ENCODE measurements at places on chromosomes 4 and X. TPM values are rescaled to one million over a fixed set of nuclear protein-coding genes. Genes with fewer than 3 reads are reported as not detected.

- DNase-seq: no peak
- H3K27ac ChIP-seq: no peak overlapping the region
- H3K4me1 ChIP-seq: no peaks in the 10 kb centered on the region
- no peak overlapping the region for H3K4me3 ChIP-seq
- no peaks in the 10 kb centered on the region for H3K27me3 ChIP-seq
Observed at GRCh38 chr4:133320576-133321170, 171.6 kb downstream of the PCDH10 start.

DNA sequence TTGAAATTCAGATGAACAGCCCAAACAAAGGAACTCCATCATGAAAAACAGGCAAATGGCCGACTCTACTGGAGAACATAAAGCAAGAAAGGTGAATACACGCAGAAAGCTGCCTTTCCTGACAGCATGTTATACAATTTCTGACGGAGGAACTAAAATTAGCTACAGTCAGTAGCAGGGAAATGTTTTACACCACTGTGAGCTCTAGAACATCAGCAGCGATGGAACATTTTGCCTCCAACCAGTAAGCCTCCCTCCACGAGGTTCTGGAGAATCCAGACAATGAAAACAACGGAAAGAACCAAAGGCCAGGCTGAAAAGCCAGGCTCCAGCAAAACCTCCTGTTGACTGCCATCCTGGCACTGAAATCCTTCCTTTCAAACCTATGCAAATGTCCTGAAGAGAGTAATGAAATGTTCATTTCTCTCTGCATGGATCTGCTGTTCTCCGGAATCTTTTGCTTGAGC is 78.9 kb downstream of the IRF2 start:
- H3K27ac ChIP-seq: peak overlapping the region; percentile 67
- H3K36me3 ChIP-seq: peaks cover 15% of the 10 kb centered on the region
- no peak overlapping the region for H3K4me3 ChIP-seq
- peaks cover 23% of the 10 kb centered on the region for H3K4me1 ChIP-seq

NEXMIF gene
- total RNA-seq: 0.94 TPM

DNA sequence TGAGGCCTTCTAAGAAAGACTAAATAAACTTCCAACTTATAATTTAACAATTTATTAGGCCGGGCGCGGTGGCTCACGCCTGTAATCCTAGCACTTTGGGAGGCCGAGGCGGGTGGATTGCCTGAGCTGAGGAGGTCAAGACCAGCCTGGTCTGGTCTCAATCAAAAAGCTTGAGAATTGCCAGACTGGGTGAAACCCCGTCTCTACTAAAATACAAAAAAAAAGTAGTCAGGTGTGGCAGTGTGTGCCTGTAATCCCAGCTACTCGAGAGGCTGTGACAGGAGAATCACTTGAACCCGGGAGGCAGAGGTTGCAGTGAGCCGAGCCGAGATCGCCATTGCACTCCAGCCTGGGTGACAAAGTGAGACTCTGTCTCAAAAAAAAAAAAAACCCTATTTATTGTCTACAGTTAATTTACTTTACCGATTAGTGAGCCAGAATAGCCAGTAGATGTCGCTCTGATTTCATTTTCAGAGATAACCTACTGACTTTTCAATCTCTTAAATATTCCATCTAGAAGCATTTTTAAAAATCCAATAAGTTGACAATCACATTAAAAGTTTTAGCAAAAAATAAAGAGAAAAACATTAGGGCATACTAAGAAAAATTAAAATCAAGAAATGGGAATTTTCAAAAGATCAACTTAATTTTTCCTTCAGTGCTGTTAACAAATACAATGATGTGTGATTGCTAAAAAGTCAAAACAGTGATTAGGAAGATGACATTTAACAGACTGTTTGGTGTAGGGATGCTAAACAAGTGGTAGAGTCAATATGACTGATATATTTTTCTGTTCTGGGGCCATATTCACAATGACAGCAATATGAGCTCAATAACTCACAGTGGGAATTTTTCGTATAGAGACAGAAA is 4.3 kb upstream of the SHROOM3 start:
- H3K36me3 ChIP-seq: no peaks in the 10 kb centered on the region
- H3K4me1 ChIP-seq: peaks cover 6% of the 10 kb centered on the region
- H3K4me3 ChIP-seq: no peak overlapping the region
- DNase-seq: no peak
- no peak overlapping the region for H3K27ac ChIP-seq

- H3K4me1 ChIP-seq: peaks cover 27% of the 10 kb centered on the region
- DNase-seq: no peak
- H3K27ac ChIP-seq: peak overlapping the region; percentile 57
- no peaks in the 10 kb centered on the region for H3K27me3 ChIP-seq
- H3K36me3 ChIP-seq: no peaks in the 10 kb centered on the region
Observed at GRCh38 chrX:136192839-136193414, 45.6 kb downstream of the FHL1 start.

GRCh38 chrX:151695583-151696340 is 504 bp downstream of the PRRG3 start:
- H3K27ac ChIP-seq: no peak overlapping the region
- no peaks in the 10 kb centered on the region for H3K36me3 ChIP-seq
- DNase-seq: no peak
- H3K4me3 ChIP-seq: no peak overlapping the region
- no peaks in the 10 kb centered on the region for H3K4me1 ChIP-seq

GRCh38 chrX:155068165-155068564 is 2.8 kb downstream of the CMC4 start:
- H3K4me3 ChIP-seq: no peak overlapping the region
- H3K27ac ChIP-seq: no peak overlapping the region
- H3K4me1 ChIP-seq: peaks cover 21% of the 10 kb centered on the region
- DNase-seq: no peak

DNA sequence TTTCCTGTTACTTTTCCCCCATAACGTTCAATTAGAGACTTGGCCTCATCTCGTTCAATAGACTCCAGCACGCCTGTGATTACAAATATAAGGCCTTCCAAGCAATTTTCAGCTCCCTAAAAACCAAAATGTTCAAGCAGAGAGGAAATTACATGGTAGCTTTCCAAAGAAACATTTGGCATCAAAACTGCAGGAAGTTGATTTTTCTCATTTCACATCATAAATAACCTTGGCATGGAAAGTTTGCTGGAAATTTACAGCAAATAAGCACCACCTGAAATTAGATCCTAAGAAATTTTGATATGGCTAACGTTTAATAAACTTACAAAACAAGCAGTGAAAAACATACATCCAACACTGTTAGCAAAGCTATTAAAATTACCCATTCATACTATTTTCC is 53.3 kb downstream of the RFC1 start:
- H3K4me1 ChIP-seq: peaks cover 8% of the 10 kb centered on the region
- H3K27ac ChIP-seq: peak overlapping the region; percentile 51
- H3K36me3 ChIP-seq: peaks cover 19% of the 10 kb centered on the region
- DNase-seq: no peak
- no peaks in the 10 kb centered on the region for H3K27me3 ChIP-seq

CCDC160 gene
- not detected for total RNA-seq

PDE5A gene
- total RNA-seq: 43.2 TPM

Data from T-helper 17 cell (primary cell).